ENCODE measurements at places on chromosomes 16 and 17. TPM values are rescaled to one million over a fixed set of nuclear protein-coding genes. Genes with fewer than 3 reads are reported as not detected.
A peak's percentile ranks its signal among the peaks of the same experiment; 100 is the strongest.

DNAH17 gene
- total RNA-seq, result 0.42 TPM

NOTUM gene
- not detected for total RNA-seq

FSCN2 gene
- total RNA-seq, result 4.1 TPM

EVPLL gene
- total RNA-seq, result not detected

ERN1 gene
- total RNA-seq, result 18.2 TPM

KRTAP4-1 gene
- not detected for total RNA-seq

RHBDL1 gene
- total RNA-seq, result 3.5 TPM

POLR3E gene
- total RNA-seq, result 26.7 TPM

DNA sequence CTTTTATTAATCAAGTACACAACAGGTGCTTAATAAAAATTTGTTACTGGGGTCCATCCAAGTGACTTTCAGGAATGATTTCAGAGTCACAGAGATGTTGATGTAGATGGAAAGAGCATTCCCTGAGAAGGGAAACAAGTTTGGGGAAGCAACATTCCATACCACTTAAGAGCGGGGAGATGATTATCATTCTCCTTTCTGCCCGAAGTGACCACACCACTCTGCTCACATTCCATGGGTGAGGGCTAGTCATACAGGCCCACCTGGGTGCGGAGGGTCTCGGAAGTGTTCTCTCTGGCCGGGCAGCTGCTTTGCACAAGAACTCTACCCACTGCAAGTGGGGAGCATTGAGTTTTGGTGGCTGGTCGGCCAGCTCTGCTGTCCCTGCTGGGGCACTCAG lies 231.4 kb downstream of the SNX29 start:
- peaks cover 3% of the 10 kb centered on the region for H3K4me1 ChIP-seq
- no peak overlapping the region for H3K27ac ChIP-seq
- H3K4me3 ChIP-seq, result no peak overlapping the region
- DNase-seq, result no peak
- no peaks in the 10 kb centered on the region for H3K36me3 ChIP-seq

DNA sequence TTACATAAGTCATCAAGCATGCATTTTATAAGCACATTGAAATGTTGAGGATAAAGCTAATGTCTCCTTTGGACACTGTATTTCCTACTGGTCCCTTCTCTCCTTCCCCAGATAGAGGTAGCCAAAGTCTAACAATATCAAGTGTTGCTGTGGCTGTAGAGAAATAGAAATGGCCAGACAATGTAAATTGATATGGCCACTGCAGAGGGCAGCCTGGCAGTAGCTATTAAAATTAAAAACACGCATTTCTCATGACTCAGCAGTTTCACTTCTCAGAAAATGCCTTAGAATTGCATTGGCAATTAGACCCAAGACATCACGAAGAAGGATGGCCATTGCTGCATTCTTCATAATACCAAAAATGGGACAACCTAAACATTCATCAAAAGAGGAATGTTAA lies 46.8 kb upstream of the MRTFB start:
- H3K4me1 ChIP-seq, result peaks cover 7% of the 10 kb centered on the region
- H3K36me3 ChIP-seq, result no peaks in the 10 kb centered on the region
- no peak overlapping the region for H3K4me3 ChIP-seq
- no peak for DNase-seq
- H3K27me3 ChIP-seq, result no peaks in the 10 kb centered on the region

DNA sequence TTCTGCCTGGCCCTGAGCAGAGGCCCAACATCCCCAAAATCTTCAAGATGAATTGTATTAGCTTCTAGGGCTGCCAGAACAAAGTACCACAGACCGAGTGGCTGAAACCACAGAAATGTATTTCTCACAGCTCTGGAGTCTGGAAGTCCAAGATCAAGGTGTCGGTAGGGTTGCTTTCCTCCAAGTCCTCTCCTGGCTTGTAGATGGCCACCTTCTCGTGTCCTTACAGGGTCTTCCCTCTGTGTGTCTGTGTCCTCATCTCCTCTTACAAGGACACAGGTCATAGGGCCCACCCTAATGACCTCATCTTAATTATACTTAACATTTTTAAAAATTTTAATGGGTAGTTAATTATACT lies 215.7 kb downstream of the NTN1 start:
- H3K27ac ChIP-seq, result no peak overlapping the region
- H3K4me1 ChIP-seq, result peaks cover 2% of the 10 kb centered on the region
- H3K36me3 ChIP-seq, result no peaks in the 10 kb centered on the region
- no peak overlapping the region for H3K4me3 ChIP-seq
- no peaks in the 10 kb centered on the region for H3K27me3 ChIP-seq
- no peak for DNase-seq

DNA sequence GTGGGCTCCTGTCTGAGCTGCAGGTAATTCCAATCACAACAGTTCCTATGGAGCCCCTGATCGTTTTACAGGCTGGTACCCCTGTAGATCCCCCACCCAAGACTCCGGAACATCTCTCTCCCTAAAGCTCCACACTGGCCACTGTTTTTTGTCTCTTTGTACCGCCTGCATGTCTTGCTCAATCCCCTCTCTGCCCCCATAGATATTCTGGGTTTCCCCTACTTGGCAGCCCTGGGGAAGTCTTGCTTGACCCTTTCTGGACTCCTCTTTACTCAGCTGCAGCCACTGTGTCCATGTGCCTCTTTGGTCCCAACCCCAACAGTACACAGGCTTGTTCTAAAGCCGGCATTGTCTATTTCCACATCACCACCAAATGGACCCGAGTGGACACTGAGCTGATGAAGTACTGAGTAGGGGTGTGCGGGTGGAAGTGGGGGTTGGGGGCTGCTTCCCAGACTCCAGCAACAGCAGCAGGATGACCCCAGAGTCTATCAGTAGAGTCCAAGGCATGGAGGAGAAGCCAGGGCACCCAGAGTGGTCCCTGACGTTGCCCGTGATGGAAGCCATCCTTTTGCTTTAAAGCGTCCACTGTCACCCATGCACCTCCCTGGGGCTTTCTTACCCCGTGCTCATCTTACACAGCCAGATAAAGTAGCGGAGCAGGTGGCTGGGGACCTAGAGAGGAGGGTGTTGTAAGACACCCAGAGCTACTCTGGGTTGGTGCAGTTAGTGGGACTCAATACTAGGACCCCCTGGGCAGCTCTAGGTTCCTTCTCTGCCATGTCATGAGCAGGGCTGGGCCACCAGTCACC lies 6.4 kb downstream of the CD300LB start:
- no peaks in the 10 kb centered on the region for H3K4me1 ChIP-seq
- H3K27ac ChIP-seq, result no peak overlapping the region
- no peaks in the 10 kb centered on the region for H3K36me3 ChIP-seq
- peaks cover 41% of the 10 kb centered on the region for H3K27me3 ChIP-seq
- no peak overlapping the region for H3K4me3 ChIP-seq

- no peak for DNase-seq
- peaks cover 11% of the 10 kb centered on the region for H3K27me3 ChIP-seq
- no peaks in the 10 kb centered on the region for H3K4me1 ChIP-seq
- H3K36me3 ChIP-seq, result no peaks in the 10 kb centered on the region
These were observed 326.6 kb downstream of the PHKB start for GRCh38 chr16:47787696-47788095.

DNA sequence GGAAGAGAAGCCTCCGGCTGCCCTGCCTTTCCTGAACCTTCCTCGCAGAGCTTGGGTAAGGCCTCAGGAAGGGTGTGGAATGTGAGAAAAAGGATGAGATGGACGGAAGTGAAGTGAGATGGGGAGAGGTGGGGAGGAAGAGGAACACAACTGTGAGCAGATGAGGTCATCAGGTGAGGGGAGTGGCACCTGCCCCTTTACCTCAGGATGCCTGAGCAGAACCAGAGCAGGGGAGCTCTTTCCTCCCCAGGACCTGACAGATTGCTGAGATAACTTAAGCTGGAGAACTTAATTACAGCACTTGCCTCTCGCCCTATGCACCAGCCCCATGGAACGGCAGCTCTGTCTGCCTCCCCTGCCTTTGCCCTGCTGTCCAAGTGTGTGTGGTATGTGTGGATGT lies 29.8 kb downstream of the TMEM132E start:
- DNase-seq, result no peak
- H3K36me3 ChIP-seq, result no peaks in the 10 kb centered on the region
- peaks cover 48% of the 10 kb centered on the region for H3K27me3 ChIP-seq
- H3K27ac ChIP-seq, result no peak overlapping the region
- no peaks in the 10 kb centered on the region for H3K4me1 ChIP-seq

DNA sequence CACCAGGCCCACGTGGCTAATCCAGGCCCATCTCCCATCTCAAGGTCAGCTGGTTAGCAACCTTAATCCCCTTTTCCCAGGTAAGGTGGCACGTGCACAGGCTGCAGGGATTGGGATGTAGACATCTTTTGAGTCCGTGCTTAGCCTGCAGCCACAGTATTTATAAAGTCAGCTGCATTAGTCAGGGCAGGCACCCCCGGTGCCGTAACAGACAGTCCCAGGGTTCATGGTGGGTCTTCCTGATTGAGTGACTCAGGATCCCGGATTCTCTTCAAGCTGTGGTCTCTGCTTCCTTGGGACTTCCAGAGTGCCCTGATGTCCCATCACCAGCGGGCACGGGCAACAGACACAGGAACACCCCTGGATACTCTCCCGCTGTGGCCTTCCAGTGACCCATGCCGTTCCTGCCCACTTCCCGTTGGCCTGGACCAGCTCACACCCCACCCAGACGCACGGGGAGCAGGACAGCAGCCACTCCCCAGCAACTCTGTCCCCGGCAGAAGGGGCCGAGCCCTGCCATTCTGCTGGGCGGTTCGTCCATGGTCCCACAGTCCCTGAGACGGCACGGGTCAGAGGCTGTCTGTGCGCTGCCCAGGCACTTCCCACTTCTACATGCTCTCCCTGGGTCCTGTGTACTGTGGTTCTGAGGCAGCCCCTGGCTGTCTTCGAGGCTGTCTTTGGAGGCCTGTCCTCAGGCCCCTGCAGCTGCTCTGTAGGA lies 248.6 kb upstream of the GSE1 start:
- no peak for DNase-seq
- H3K4me1 ChIP-seq, result peaks cover 40% of the 10 kb centered on the region
- H3K27me3 ChIP-seq, result peaks cover 2% of the 10 kb centered on the region
- no peaks in the 10 kb centered on the region for H3K36me3 ChIP-seq

- H3K27me3 ChIP-seq, result no peaks in the 10 kb centered on the region
- H3K4me3 ChIP-seq, result no peak overlapping the region
- no peak for DNase-seq
- H3K36me3 ChIP-seq, result no peaks in the 10 kb centered on the region
These were observed 23.6 kb downstream of the BAHCC1 start for GRCh38 chr17:81418710-81419318.

DNA sequence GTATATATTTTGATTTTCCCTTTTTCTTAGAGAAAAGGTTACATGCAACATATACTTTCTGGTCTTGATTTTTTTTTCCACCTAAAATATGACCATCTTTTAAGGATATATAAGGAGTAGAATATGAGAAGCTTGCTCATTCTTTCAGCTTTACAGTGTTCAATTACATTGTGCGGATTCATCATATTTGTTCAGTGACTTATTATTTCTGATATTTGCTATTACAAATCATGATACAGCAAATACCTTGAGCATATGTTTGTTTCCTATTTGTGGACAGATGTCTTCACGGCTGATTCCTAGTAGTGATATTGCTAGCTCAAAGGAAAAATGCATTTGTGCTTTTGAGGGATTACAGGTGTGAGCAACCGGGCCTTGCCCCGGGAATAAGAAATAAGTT lies 18.1 kb downstream of the KATNIP start:
- peaks cover 14% of the 10 kb centered on the region for H3K4me1 ChIP-seq
- H3K27me3 ChIP-seq, result no peaks in the 10 kb centered on the region
- H3K27ac ChIP-seq, result no peak overlapping the region
- peaks cover 2% of the 10 kb centered on the region for H3K36me3 ChIP-seq
- H3K4me3 ChIP-seq, result no peak overlapping the region

DNA sequence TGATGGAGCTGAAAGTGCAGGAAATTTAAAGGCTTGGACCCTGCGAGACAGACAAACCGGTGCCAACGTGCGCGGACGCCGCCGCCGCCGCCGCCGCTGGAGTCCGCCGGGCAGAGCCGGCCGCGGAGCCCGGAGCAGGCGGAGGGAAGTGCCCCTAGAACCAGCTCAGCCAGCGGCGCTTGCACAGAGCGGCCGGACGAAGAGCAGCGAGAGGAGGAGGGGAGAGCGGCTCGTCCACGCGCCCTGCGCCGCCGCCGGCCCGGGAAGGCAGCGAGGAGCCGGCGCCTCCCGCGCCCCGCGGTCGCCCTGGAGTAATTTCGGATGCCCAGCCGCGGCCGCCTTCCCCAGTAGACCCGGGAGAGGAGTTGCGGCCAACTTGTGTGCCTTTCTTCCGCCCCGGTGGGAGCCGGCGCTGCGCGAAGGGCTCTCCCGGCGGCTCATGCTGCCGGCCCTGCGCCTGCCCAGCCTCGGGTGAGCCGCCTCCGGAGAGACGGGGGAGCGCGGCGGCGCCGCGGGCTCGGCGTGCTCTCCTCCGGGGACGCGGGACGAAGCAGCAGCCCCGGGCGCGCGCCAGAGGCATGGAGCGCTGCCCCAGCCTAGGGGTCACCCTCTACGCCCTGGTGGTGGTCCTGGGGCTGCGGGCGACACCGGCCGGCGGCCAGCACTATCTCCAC lies at the start of gene NOG:
Gene NOG, plus strand, starts transcription at position 54 of the 674 bp plus-strand sequence. Its CDS starts 525 bp downstream, at position 579.
- H3K27ac ChIP-seq, result peak within 1 kb of the TSS; percentile 41
- no peaks in the 10 kb centered on the region for H3K36me3 ChIP-seq
- peak within 1 kb of the TSS; percentile 72 for H3K4me3 ChIP-seq
- H3K4me1 ChIP-seq, result peaks cover 41% of the 10 kb centered on the region
- peaks cover 43% of the 10 kb centered on the region for H3K27me3 ChIP-seq
- no peak for DNase-seq
